Spleen (tissue), 13 donors: ENCODE measurements at places on chromosomes 1 and 21. TPM values are rescaled to one million over a fixed set of nuclear protein-coding genes. Genes with fewer than 3 reads are reported as not detected.

Gene CLCN6
- 21.8 TPM for total RNA-seq

Gene MAN1A2
- 41.3 TPM for total RNA-seq

Gene CRYBG2
- total RNA-seq = 0.87 TPM

Gene IRF6
- 4.6 TPM for total RNA-seq

Gene DTL
- 15.2 TPM for total RNA-seq
